ENCODE measurements at places on chromosomes 6 and 20. TPM values are rescaled to one million over a fixed set of nuclear protein-coding genes. Genes with fewer than 3 reads are reported as not detected.

Gene MAPK14
- total RNA-seq, result 69.8 TPM

Gene TINAG
- not detected for total RNA-seq

Gene PPT2
- 14.6 TPM for total RNA-seq

Gene SRMS
- not detected for total RNA-seq

Gene FITM2
- 8.7 TPM for total RNA-seq

Gene FAM209B
- not detected for total RNA-seq

Gene SLC52A3
- not detected for total RNA-seq

Gene ADAM33
- 57.5 TPM for total RNA-seq

Gene RAET1G
- total RNA-seq, result 0.44 TPM

Gene HDGFL1
- total RNA-seq, result not detected

Gene PSMB9
- total RNA-seq, result 30.7 TPM

Gene SALL4
- 0.25 TPM for total RNA-seq

Gene TMEM170B
- total RNA-seq, result 4.4 TPM
